ENCODE measurements at places on chromosomes 11 and 22.
A peak's percentile ranks its signal among the peaks of the same experiment; 100 is the strongest.

GRCh38 chr22:50266994-50267393 lies 3.2 kb downstream of the MAPK11 start:
- H3K27ac ChIP-seq: no peak overlapping the region
- H3K27me3 ChIP-seq: peaks cover 27% of the 10 kb centered on the region
- no peaks in the 10 kb centered on the region for H3K36me3 ChIP-seq
- no peak overlapping the region for H3K4me3 ChIP-seq

DNA sequence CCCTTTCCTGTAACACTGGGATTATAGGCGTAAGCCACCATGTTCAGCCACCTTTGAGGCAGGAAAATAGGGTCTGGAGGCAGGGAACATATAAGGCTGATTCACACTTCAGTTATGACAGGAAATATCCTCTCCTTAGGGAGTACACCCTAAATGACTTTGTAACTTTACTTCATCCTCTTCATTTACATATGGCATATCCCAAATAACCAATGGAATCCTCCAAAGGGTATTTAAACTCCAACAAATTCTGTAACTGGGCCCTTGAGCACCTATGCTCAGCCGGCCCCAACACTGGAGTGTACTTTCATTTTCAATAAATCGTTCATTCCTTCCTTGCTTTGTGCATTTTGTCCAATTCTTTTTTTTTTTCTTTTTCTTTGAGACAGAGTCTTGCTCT lies 1.6 kb upstream of the KAT5 start:
- DNase-seq: no peak
- peaks cover 3% of the 10 kb centered on the region for H3K27me3 ChIP-seq
- H3K4me3 ChIP-seq: no peak overlapping the region
- peak overlapping the region; percentile 17 for H3K27ac ChIP-seq
- H3K36me3 ChIP-seq: peaks cover 13% of the 10 kb centered on the region
- peaks cover 9% of the 10 kb centered on the region for H3K4me1 ChIP-seq

- H3K27me3 ChIP-seq: no peaks in the 10 kb centered on the region
- peak overlapping the region; percentile 48 for H3K27ac ChIP-seq
- no peak overlapping the region for H3K4me3 ChIP-seq
- no peaks in the 10 kb centered on the region for H3K36me3 ChIP-seq
- DNase-seq: no peak
These were observed 14.6 kb downstream of the BBOX1 start for GRCh38 chr11:27055065-27055682.

DNA sequence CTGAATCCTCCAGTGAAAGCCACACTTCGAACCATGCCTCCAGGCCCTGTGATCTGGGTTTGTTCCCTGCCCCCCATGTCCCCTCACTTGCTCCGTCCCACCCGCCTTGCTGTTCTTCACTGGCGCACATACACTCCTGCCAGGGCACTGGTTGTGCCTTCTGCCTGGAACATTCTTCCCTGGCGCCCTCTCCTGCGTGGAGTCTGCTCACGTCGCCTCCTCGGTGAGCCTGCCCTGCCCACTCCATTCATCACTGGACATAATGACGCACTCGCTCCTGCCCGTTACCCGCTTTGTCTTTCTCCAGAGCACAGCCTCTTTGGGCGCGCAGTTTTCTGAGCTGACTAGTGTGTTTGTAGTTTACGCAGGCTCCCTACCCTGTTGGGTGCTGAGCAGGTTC lies 21.0 kb upstream of the MIEF1 start:
- H3K4me3 ChIP-seq: no peak overlapping the region
- DNase-seq: no peak
- peaks cover 5% of the 10 kb centered on the region for H3K4me1 ChIP-seq
- H3K36me3 ChIP-seq: no peaks in the 10 kb centered on the region
- no peak overlapping the region for H3K27ac ChIP-seq

GRCh38 chr11:77455740-77456139 lies 18.2 kb downstream of the PAK1 start:
- peaks cover 5% of the 10 kb centered on the region for H3K36me3 ChIP-seq
- no peak for DNase-seq
- no peaks in the 10 kb centered on the region for H3K27me3 ChIP-seq
- H3K4me1 ChIP-seq: peaks cover 20% of the 10 kb centered on the region

DNA sequence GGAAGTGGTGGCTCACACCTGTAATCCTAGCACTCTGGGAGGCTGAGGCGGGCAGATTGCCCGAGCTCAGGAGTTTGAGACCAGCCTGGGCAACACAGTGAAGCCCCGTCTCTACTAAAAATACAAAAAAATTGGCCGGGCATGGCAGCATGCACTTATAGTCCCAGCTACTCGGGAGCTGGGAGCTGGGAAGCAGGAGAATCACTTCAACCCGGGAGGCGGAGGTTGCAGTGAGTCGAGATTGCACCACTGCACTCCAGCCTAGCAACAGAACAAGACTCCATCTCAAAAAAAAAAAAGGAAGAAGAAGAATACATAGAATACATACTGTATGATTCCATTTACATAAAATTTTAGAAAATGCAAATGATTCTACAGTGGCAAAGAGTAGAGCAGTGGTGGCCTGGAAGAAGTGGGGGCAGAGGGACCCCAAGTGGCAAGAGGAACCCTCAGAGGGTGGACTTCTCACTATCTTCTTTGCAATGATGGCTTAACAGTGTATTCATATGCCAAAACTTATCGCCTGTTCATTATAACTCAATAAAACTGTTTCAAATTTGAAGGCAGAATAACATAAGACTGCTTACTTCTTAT lies 22.0 kb downstream of the PACSIN2 start:
- H3K27ac ChIP-seq: no peak overlapping the region
- no peak for DNase-seq
- H3K36me3 ChIP-seq: peaks cover 6% of the 10 kb centered on the region
- H3K4me3 ChIP-seq: no peak overlapping the region

GRCh38 chr11:1792461-1792860 lies 28.7 kb upstream of the CTSD start:
- H3K36me3 ChIP-seq: no peaks in the 10 kb centered on the region
- no peak for DNase-seq
- peaks cover 36% of the 10 kb centered on the region for H3K27me3 ChIP-seq
- H3K4me3 ChIP-seq: no peak overlapping the region
- peaks cover 8% of the 10 kb centered on the region for H3K4me1 ChIP-seq
